ENCODE measurements at places on chromosomes 12 and 14.

- DNase-seq: no peak
Measured at GRCh38 chr12:52519387-52519703, 849 bp downstream of the KRT5 start.

GRCh38 chr14:39160494-39160893 is 9.6 kb downstream of the TRAPPC6B start:
- no peak for DNase-seq

DNA sequence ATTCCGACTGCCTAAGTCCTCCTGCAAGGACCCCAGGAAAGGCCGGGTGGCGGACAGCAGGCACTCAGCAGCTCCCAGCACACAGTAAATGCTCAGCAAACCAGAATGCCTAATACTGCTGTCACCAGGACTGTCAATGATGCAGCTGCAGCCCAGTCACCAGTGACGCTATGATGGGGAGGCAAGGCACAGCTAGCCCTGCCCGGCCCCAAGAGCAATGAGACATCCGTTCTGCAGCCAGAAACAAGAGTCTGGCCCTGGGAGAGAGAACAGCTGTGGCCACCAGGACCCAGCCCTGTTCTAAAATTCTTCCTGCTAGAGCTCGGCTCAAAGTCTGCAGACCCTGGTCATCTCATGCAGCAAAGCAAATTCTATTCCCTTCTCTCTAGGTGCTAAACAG is 69.8 kb downstream of the NCOR2 start:
- no peak for DNase-seq

DNA sequence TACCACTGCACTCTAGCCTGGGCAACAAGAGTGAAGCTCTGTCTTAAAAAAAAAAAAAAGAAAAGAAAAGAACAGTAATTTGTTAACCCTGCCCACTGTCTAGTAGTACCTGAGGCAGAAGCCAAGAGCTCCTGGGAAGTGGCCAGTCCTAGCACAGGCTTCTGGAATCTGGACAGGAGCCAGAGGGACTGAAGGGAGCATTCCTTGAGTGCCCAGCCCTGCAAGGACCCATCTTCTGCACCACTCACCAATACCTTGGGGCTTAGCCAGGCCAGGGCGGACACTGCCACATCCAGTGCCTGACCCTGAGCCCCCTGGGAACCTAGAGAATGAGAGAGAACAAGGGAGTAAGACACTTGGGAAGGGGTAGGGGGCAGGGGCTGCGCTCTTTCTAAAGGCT is 33.7 kb downstream of the PARP2 start:
- no peak for DNase-seq

- DNase-seq: no peak
Measured at GRCh38 chr14:22438742-22439141, 150.3 kb downstream of the DAD1 start.

GRCh38 chr12:1182069-1182468 is 191.0 kb downstream of the ERC1 start:
- no peak for DNase-seq

DNA sequence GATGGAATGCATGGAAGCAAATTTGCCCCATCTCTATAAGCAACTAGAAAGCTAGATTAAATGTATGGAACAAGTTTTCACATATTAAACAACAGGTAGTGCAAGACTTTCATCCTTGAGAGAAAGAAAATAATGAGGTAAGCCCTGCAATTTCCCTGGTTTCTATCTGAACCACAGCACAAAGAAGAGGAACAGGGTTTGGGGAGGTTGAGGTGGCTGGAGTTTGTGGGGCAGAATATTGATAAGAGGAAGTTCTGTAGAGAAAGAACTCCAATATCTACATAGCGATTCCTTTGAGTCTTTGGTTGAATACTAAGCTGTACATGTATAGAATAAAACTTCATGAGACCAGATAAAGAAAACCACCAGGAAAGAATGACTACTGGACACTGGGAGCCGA is 96.3 kb upstream of the CCND2 start:
- DNase-seq: no peak

DNA sequence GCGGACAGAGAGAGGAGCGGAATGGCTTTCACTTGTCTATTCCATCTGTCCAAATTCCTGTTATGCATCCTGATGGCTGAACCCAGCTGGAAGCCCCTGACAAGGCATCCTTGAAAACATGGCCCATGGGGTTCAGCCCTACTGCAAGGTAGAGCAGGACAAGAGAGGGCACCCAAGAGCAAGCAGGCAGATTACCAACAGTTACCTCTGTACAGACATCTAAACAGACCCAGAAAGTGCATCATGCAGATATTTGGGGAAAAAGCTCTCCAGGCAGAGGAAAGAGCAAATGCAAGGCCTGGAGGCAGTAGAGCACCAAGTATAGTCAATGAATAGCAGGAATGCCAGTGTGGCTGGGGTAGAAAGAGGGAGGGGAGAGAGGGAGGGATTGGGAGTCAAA is 407.5 kb downstream of the PCNX1 start:
- no peak for DNase-seq

DNA sequence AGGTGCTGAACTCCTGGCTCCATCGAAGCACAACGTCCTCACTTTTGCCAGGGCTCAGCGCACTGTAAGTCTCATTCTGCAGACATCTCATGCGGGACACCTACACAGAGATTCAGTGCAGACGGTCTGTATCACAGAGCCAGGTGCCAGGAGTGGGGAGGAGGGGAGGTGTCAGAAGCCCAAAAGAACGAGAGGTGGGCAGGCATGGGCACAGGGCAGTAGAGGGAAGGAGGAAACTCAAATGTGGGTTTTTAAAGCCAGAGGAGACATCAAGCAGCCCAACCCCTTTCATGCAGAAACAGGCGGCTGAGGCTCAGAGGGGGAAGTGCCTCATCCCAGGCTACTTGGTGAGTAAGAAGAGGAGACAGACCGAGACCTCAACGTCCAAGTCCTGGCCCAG is 2.5 kb upstream of the LPAR5 start:
- DNase-seq: no peak

- DNase-seq: no peak
Measured at GRCh38 chr14:101313268-101313667, 248.0 kb upstream of the DIO3 start.

DNA sequence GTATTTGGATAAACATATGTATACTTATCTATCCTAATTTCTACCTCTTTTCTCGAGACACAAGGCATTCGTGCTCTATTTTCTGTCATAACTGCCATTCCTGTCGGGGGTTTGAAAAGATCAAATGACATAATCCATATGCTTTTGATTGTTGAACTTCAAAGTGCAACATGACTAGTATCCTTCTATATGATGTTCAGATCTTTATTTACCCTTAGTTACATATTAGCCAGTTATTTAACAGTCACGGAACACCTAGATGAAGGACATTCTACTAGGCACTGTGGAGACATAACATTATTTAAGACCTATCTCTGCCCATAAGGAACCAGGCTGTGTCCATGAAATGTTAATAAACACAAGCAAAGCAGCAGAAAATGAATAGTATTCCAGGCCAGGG is 11.2 kb upstream of the GRIN2B start:
- DNase-seq: no peak

GRCh38 chr14:104579507-104579906 is at the start of gene C14orf180:
Gene C14orf180 (plus strand): TSS chr14:104579764. CDS start chr14:104586431, 6,667 bp downstream.
- no peak for DNase-seq

DNA sequence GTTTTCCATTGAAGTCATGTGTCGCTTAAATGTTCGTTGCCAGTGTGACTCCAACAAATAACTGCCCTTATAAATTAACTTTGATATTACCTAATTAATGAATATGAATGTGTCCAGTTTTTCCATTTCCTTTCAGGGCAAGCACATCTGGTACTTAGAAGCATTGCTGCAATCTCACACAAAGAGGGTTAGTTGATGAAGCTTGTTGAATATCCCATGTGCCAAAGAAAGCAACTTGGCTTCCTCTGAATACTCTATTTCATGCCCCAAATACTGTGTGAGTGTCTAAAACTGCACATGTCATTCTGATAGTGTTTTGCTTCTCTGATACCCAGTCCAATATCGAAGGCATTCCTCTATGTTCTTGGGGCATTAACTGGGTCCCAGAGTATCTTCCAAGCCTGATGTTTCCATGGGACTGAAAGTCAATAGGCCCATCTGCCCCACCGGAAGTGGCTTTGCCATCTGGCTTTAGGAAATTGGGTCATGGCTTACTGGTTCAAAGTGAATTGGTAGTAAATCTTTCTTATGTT is 75.8 kb upstream of the CNTN1 start:
- DNase-seq: no peak

DNA sequence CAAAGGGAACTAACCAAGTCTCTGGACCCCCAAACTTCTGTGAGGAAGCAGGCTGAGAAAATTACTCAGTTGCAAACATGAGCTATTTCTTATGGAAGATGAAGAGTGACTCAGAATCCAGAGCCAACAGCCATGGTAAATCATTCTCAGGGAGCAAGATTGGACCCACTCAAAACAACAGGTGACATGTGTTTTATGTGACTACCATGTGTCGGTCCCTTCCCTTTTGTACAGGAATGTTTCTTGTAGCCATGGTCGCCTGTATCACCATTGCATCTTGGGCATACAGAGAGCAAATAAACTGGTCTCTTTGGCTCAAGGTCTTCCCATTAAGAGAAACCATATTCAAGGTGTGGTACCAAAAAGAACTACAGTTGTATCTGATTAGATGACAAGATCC is 75.4 kb upstream of the COCH start:
- no peak for DNase-seq

Data from CD4-positive, alpha-beta T cell treated with Interferon alpha-2 for 1 hour (primary cell).